ENCODE measurements at places on chromosomes 2 and 18.

- no peak for DNase-seq
Measured at GRCh38 chr2:178863130-178863855, 56.1 kb upstream of the TTN start.

- no peak for DNase-seq
Measured at GRCh38 chr2:134443814-134444480, 190.1 kb downstream of the MGAT5 start.

DNA sequence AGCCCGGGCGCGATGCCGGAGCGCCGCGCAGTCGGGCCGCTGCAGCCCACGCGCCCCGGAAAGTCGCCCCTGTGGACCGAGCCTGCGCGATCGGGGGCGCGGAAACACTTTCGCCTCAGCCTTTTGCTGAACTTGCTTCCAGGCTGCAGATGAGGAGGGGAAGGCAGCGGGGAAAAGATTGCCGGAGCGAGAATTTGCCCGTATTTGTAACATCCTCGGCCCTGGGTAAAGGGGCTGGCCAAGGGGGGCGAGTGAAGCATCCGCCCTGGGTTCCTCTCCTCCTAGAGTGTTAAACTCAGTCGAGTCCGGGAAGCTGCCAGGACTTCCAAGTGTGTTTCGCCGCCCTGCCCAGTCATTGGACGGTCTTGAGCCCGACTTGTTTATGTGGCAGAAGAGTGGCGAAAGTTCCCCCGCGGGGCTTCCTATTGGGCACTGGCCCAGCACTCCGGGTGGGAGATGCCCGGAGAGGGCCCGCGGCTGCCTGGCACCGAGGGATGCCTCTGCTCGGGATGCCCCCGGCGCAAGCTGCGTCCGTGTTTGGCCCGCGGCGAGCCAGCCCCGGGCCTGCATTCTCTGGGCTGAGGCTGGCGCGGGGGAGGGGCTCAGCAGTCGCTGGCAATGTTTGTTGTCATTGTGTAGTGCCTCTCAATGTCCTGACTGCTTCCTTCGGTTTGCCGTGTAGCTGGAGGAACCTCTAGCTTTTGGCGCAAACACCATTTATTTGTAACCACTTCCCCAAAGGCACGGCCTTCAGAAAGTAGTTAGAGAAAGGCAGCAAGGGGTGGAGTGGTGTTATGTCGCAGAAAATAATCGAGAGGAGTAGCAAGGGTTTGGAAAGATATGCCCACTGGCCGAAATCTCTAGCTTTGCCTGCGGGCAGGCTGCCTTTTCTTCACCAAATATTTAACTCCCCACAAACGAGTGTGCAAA, 1.1 kb downstream of the CYBRD1 start:
- no peak for DNase-seq

GRCh38 chr2:163364736-163365135, 371.1 kb downstream of the FIGN start:
- DNase-seq, result no peak

DNA sequence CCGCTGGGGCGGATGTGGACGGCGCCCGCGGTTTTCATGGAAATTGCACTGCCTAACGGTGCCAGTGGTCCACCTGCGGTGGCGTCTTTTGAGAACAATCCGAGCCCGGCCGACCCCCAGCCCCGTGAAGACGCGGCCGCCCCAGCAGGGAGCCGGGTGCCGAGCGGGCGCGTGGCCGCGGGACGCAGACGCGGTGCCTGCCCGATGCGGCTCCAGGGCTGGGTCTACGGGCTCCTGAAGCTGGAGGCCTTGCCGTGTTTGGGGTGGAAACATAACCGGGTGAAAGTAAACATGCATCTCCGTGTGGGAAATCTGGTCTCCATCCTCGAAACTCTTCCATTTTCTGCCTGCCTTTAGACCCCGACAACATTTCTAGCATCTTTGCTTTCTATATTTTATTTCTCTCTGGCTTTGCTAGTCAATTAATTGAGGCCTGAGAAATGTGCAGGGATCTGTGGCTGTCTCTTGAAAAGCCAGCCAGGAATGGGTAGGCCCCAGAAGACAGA, 572 bp downstream of the INPP4A start:
- no peak for DNase-seq

DNA sequence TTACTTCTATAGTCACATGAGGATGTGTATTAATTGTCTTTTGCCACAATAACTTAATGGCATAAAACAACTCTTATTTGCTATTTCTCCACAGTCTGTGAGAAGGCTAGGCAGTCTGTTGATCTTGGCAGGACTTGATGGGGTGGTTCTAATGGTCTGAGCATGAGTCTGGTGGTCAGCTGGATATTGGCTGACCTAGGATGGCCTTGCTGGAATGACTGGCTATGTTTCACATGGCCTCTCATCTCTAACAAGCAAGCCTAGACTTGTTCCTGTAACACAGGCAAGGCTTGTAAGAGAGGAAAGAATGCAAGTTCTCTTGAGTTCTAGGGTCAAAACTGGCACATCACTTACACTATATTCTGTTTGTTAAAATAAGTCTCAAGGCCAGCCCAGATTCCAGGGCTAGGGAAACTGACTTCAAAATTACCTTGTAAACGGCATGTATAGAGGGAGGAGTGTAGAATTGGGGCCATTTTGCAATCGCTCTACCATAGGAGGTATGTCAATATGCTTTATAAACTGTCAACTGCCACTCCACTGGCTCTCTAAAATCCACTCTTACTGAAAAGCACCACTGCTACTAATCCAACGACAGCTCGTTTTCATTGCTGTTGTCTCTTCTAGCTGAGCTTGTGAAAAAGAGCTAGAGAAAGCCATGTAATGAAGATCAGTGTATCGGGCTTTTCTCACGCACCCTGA, 325.0 kb upstream of the PKDCC start:
- DNase-seq, result no peak

- DNase-seq, result no peak
Measured at GRCh38 chr2:195675783-195676427, 18.9 kb downstream of the SLC39A10 start.

DNA sequence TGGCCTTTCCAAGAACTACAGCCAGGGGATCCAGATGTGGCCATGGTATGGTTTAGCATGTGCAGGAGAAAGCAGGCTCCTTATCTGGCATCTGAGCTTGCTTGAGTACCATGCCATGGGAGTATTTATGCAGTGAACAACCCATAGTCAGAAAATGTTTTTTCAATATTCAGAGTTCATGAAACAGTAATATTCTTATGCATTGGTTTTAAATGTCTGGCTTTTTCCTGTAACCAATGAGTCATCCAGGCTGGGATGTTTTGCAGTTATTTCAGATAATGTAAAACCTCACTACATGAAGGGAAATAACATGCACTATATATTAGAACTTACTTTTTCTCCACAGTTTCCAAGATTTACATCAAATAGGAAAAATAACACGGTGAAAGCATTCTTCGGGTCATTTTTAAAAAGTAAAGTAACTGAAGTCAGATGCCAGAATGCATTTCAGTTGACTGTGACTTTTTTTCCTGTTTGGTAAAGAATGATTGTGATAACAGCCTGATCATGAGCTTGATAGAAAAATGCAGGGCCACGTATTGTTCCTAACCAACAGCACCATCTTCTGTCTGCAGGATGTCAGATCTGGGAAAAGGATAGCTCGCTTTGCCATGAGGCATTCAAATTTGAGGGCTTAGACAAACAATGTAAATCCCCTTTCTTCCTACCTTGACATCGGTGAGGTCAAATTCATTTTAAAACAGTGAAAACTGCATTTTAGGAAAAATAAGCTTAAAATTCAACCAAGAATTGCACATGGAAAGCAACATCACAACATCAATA, 152.8 kb downstream of the DSC3 start:
- DNase-seq, result no peak

DNA sequence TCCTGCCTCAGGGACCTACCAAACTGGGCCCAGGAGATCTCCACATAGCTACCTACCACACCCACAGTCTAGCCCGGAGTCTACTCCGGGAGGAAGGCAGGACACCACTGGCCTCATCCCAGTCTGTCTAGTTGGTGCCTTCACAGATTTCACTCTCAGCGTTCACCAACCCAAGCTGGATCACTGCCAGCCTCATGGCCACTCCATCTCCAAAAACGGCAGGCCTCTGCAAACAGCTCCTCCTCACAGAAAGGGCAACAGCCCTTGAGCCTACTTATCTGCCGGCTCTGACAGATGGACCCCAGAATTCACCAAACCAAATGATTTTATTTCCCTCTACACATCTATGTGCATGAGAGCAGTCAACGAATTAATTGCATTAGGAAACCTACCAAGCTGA, 61.3 kb downstream of the NCKAP5 start:
- no peak for DNase-seq

- DNase-seq, result no peak
Measured at GRCh38 chr2:197884252-197884651, 79.9 kb downstream of the PLCL1 start.

GRCh38 chr18:80096032-80096565, 13.0 kb upstream of the ADNP2 start:
- no peak for DNase-seq

DNA sequence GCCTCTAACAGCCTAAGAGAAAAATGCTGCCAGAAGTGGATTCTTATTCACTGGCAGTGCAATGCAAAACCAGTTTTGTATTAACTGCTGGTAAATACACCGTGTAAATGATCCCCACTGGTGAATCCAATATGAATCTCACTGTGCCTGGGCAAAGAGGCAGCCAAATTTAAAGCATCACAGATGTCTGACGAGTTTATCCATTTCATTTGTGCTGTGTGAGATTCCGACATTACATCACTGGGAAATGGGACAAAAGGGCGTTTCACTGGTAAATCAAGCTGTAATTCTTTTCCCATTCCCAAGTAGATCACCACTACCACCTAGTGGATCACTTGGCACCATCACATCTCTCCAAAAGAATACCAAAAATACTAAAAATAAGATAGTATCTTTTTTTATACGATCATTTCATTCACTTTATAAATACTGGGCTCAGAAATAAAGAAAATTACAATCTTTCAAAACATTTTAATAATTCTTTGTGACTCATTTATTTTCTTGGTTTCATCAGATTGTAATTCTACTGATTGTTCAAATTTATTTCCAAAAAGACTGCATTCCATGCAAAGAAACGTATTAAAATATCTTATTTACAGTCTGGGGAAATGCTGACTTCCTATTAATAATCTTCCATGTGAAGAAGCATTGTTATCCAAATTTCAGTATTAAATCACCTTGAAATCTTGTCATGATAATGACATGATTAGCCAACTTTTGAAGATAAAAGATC, 125.6 kb downstream of the GRB14 start:
- no peak for DNase-seq

- DNase-seq, result no peak
Measured at GRCh38 chr2:97988722-97989121, 7.0 kb downstream of the TMEM131 start.

GRCh38 chr2:45821558-45822271, 170.2 kb downstream of the PRKCE start:
- DNase-seq, result no peak

- no peak for DNase-seq
Measured at GRCh38 chr2:177314194-177314593, 49.7 kb upstream of the NFE2L2 start.

DNA sequence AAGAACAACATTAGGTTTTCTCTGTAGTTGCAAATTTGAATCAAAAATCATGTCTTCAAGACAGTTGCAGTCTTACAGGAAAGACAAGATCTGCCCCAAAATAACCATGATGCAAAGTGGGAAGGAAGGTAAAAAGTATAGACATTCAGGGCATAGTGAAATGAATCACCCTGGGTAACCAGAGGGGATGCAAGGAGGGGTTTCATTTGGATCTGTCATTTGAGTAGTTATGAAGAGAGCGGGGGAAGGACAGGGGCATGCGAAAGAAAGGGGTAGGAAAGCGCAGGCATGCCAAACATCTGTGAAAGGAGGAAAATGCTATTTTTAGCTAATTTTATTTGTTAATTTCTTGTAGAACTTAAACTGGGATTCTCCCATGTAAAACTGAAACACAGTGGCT, 219.1 kb upstream of the BOD1L2 start:
- no peak for DNase-seq

DNA sequence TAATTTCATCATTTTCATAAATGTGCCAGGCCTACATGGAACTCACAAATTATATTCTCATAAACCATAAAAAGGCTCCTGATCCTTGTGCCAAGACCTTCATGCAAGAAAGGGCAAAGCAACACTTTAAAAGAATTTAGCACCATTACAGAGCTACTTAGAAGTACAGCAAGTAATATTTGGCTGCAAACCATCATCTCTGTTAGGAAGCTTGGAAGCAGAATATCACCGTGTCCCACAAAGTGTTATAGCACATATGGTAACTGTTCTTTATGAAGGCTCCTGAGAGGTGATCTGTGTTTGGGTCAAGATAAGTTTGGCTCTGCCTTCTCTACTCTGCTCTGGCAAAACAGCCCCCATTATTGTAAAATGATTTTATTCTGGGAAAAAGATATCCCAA, 59.7 kb upstream of the KCNJ3 start:
- no peak for DNase-seq

DNA sequence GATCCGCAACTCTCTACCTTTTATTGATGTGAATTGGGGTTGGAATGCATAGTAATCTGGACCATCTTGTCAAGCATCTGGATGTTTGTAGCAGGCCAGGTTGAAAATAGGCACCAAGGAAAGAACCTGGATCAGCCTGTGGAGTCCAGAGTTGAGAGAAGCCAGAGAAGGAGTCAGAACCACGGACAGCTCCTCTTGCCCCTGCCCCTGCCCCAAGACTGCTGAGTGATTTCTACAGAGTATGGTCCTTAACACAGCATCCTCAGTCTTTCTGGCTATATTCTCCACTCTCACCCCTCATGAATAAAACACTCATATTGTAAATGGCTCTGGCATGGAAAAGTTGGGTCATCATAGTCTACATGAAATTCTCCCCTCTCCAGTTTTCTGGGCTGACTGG, 154.6 kb downstream of the LOXHD1 start:
- DNase-seq, result no peak

DNA sequence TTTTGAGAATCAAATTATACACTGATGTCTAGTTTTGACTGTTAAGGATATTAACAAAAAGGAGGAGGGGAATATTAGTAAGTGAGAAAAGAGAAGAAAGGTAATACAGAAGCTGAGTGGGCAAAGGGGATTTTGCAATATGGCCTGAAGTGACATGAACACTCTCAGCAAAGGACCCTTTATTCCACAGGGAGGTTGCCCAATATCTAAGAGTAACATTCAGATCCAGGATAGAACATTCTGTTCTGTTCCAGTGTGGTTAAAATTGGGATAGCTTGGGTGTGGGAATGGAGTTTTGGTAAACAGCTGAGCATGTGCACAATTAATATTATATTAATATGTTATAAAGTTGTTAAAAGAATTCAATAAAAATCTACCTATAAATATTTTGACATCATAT, 120.1 kb downstream of the ZNF385B start:
- DNase-seq, result no peak

DNA sequence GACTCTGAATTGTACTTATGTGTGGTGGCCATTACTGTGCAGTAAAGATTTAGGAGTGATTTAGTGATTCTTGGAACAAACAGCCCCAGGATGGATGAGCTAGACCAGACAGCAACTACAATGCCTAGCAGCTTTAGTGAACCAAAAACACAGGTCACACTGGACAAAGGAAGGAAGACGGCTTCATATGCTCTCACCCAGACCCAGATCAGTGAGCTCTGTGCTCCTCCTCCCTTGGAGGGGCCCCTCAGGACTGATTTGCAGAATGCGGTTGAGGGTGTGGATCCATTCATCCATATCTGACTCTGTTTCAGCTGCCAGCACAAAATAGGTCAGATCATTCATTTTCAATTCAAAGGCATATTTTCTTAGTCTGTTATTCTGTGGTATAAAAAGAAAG, 159.7 kb upstream of the CCDC195 start:
- no peak for DNase-seq

Data from activated CD8-positive, alpha-beta memory T cell treated with anti-CD3 and anti-CD28 coated beads for 4 hours (primary cell).